KBM-7 (cell line): ENCODE measurements at places on chromosomes 2 and 18.

DNA sequence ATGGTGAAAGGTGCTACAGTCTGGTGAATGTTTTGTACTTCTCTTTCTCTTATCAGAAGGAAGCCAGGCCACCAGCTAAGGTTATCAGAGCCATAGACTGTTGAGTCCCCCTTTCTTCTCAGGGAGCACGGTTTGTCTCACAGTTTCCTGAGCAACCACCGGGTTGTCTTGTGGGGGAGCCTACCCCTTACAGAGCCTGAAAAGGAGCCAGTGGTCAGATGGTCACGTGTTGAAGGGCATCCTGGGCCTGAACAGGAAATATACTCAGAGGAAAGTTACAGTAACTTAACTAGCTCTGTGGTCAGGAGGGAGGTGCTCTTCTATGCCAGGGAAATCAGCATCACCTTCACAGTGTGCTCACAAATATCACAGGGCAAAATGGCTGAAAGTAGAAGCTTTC, 11.6 kb downstream of the CD28 start:
- peak; percentile 5 for DNase-seq

DNA sequence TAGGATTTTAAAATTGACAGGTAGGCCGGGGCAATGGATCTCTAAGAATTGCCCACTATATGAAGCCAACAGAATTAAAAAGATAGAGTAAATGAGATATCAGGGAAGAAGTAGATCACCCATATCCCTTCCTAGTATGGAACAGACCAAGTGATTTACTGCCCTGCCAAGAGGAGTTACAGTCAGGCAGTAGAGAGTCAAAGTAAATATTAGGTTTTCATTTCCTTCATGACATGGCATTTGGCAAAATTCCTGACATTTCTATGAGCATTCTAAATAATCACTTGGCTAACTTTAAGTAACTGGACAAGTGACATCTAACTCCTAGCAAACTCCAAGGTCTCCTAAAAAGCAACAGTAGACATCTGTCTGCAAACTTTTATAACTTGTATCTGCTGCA, 33.5 kb downstream of the GALNT5 start:
- DNase-seq: no peak

DNA sequence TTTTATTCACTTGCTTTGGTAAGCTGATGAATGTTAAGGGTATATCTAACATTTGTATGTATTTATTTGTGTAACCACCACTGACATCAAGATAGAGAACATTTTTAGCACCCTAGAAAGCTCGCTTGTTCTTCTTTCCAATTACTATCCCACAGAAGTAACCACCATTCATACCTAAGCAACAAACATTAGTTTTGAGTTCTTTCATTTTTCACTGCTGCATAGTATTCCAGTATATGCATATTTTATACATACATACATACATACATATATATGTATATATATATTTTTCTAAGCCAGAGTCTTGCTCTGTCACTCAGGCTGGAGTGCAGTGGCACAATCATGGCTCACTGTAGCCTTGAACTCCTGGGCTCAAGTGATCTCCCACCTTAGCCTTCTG, 11.1 kb upstream of the DYM start:
- DNase-seq: no peak

DNA sequence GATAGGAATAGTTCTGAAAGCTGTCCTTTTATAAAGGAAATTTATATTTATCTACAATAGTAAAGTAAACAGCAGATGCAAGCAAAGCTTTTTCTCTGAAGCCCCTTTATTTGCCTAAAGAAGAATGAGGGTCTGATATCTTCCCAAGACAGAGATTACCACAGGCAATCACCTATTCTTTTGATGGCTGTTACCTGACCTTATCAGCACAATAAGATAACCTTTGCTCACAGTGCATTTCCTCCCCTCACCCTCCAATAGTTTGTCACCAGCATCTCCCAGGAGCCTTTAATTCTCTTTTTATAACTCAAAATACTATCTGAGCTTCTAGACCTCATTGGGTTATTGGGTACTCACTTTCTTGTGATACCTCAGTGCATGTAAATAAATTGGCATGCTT, 6.5 kb upstream of the CFAP221 start:
- no peak for DNase-seq

DNA sequence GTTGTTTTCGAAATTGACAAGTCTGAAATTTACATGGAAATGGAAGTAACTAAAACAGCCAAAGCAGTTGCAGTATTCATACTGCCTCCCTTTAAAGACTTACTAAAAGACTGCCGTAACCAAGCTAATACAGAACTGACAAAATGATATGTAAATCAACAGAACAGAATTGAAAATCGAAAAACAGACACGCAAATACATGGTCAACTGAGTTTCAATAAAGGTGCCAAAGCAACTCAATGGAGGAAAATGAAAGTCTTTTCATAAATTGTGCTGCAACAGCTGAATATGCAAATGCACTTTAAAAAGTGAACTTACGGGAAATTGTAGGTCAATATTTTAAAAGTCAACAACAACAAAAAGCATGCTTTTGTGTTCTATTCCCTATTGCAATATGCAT, 34.2 kb downstream of the TMEM131 start:
- DNase-seq: no peak

DNA sequence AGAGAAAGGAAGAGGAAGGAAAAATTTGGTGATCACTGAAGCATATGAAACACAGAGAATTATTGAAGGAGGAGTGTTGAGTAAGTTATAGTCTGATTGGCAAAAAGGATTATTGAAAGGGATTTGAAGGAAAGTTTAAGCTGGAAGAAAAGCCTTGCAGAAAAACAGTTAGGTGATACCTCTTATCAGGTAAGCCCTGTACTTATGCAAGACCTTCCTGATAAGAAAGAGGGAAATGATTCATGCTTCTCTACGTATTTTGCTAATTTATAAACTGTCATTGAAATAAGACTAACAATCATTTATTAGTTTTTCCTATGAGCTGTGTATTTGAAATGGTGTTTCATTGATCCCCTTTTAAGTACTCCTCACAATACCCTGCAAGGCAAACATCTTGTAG, 793.9 kb upstream of the NRXN1 start:
- no peak for DNase-seq

GRCh38 chr2:36528274-36528673, 69.7 kb downstream of the FEZ2 start:
- DNase-seq: no peak

GRCh38 chr2:205822579-205822978, 140.3 kb downstream of the NRP2 start:
- DNase-seq: no peak

- DNase-seq: no peak
Observed at GRCh38 chr18:54813977-54814565, 14.2 kb upstream of the RAB27B start.

DNA sequence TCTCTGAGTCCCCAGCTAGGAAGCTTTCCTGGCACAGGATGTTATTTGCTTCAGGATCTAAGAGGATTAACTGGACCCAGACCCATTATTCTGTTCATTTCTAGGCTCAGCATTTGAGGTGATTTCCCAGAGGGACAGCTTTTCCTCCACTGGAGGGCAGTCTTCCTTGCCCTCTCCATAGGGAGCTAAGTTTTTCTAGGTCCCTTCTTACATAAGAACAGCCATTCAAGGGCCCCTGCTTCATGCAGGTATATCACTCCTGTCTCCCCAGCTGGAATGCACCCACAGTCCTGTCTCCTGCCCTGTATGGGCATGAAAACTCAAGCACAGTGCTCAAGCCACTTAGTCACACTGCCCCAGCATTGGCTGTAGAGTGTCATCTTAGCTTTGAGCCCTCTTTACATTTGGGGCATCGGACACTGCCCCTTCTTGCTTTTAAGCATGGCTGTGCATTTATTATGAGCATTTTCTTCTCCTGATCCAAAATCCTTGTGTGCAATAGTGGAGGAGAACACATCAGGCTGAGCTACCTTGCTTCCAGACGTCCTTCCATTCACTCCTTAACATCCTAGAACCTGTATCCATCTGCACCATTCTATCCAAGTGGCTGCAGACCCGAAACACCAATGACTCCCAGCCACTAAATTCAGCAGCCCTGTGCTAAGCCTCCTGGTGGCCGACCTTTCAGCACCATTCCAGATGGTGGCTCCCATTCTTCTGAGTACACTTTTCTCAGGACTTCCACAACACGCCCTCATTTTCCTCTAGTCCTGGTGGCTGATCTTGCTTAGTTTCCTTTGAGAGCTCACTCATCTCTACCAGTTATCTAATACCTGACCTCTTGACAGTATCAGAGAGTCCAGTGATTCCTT, 80.0 kb downstream of the COPS8 start:
- DNase-seq: no peak

- DNase-seq: peak; percentile 14
Observed at GRCh38 chr2:24482251-24482971, 8.6 kb upstream of the NCOA1 start.

- DNase-seq: peak; percentile 12
Observed at GRCh38 chr2:9895669-9896590, 52.7 kb downstream of the TAF1B start.
